ENCODE measurements at places on chromosomes 3 and 15.

- DNase-seq: no peak
Measured at GRCh38 chr3:42721690-42722089, 19.1 kb upstream of the HHATL start.

- no peak for DNase-seq
Measured at GRCh38 chr15:79988448-79989117, 17.6 kb upstream of the BCL2A1 start.

DNA sequence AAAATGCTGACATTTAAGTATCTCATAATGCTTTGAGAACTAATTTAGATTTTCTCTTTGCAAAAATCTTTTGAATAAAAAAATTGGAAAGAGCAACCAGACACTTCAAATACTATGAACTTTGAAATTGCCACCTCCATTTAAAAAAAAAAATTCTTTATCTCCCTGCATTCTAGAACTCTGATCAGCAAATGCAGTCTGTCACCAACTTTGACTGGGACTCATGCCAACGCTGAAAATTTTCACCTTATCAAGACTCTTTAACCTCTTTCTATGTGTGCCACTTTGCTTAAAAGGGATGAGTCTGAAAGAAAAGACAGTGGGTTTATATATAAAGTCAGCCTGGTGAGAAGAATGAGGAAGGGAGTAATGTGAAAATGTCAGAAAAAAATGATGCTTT, 191.2 kb upstream of the ARPP21 start:
- DNase-seq: no peak

DNA sequence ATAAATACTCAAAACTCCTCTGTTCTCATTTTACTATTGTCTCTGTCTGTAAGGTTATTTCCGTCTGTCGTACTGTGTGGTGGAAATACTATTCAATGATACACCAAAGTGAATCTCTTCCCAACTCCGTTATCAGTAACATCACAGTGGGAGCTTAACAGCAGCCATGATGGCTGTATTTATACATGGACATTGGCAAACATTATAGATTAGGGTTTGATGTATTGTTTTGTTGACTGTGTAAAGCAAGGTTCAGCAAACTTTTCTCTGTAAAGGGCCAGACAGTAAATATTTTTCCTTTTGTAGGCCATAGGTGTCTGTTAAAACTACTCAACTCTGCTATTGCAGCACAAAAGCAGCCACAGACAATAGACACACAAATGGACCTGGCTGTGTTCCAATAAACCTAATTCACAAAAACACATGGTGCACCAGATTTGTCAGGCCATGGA, 23.2 kb downstream of the LIPC start:
- no peak for DNase-seq

DNA sequence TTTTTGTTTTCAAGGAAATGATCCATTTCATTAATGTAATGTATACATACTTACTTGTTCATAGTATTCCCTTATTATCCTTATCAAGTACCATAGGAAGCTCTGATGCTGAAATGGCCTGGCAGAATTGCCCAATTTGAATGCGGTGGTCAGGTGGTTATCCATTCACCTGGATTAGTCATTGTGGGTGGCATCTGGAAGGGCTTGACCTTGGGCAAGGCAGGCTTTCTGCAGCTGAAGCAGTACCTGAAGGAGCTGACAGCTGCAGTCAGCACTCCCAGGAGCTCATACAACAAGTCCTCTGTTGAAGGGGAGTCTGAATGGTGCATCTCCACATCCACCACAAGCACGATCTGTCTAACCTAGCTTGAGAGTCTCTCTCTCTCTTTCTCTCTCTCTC, 12.2 kb upstream of the IQCF5 start:
- no peak for DNase-seq

DNA sequence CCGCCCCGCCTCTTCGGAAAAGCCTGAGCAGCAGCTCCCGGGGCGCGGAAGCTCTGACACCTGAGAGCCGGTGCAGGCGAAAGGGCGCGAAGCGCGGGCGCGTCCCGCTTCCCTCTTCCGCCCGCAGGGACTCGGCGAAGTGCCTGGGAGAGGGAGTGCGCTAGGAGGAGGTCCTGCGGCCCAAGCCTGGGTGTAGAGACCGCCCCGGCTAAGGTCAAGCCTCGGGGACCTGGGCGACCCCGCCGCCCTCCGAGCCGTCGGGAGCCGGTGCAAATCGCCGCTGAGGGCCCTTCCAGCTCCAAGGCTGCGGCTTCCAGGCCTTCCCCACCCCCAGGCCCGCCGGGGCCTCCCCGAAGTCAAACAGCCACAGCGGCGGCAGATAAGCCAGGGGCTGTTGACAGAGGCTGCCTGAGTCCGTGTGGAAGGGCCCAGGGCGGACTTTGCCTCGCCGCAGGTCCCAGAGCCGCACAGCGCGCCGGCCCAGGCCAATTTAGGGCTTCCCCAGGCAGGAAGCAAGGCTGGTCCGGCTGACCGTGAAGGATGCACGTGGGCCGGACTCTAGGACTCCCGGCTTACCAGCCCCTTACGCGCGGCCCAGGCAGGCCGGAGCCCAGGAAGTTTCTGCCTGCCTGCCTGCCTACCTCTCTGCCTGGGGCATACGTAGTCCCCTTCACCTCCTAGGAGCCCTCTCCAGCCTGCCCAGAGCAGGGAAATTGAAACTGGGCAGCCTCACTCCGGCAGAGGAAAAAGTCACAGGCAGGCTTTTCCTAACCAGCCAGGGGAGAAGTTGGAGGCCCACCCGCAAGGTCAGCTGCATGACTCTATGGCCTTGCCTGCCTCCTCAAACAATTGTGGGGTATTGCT, 2.3 kb downstream of the ITPKA start:
- DNase-seq: no peak

DNA sequence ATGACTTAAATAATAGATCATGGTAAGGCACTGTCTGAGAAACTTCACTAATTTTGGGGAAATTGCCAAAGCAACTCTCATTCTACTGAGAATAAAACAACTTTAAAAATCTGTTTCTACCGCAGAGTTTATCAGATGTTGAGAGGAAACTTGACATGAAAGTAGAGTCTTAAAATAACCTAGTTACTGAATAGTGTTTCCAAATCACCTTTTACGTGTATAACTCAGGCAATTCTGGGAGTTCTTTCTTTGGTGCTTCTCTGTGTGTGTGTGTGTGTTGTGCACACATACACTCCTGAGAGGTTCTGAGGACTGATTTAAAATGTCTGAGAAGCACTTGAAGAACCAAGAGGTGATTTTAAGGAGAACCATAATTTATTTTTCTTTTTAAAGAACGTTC, 236.6 kb downstream of the SV2B start:
- DNase-seq: no peak

DNA sequence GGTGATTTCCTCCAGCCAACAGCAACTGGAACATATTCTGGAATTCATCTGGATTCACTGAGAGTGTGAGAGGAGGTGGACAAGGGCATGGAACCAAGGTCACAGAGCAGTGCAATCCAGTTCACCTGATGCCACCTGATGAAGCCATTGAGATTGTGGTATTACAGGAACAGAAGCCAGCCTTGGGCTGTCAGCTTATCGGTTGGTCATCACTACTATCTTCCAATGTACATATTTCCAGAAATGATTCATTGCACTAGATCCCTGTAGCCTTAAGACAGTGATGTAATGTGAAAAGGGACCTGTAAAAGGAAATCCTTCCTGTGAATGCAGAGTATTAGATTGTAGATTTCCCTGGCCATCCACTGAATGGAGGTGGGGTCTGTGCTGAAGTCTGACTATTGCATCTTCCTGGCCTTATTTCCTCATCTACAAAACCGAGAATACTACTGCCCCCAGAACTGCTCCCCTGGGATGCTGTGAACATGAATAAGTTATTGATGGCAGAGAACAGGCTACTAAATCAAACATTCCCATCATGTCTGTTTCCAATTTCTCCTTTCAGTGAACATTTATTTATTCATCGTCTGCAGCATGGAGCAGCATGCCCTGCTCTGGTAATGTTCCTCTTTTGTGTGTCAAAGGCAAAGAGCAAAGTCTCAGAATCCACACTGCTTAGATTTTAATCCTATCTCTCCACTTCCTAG, 47.4 kb upstream of the TPM1 start:
- no peak for DNase-seq

DNA sequence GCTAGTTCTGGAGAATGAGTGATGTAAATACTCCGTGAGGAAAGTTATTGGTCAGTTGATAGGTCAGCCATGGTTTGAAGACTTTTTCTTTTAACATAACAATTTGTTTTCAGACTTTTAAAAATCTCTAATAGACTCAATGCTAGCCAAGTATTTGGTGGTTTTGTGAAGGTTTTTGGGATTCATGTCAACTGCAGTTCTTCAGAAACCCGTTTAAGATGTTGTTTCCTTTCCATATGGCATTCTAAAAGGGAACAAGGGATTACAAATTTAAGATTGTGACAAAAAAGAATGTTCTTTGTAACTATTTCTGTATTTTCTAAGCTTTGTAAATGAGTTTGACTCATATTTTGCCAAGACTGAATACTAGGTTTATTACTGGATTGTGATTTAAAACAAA, 281.7 kb upstream of the COL8A1 start:
- no peak for DNase-seq

All from natural killer cell (primary cell).